Purkinje cell (primary cell): ENCODE measurements at places on chromosomes 6 and 20. TPM values are rescaled to one million over a fixed set of nuclear protein-coding genes. Genes with fewer than 3 reads are reported as not detected.

KHDC1 gene
- 17.0 and 23.6 TPM in 2 replicates for polyA plus RNA-seq

LAMP5 gene
- polyA plus RNA-seq = 12.8 and 16.3 TPM in 2 replicates

PLEKHG1 gene
- polyA plus RNA-seq = 0.15 and 0.41 TPM in 2 replicates

POM121L2 gene
- polyA plus RNA-seq = not detected in 2 replicates

NKAIN2 gene
- 7.7 and 13.2 TPM in 2 replicates for polyA plus RNA-seq

PKIB gene
- polyA plus RNA-seq = 131 and 177 TPM in 2 replicates

ASCC3 gene
- 10.2 and 12.2 TPM in 2 replicates for polyA plus RNA-seq

RIN2 gene
- 5.1 and 8.2 TPM in 2 replicates for polyA plus RNA-seq

TAGAP gene
- 0.39 TPM in 1 of 2 replicates, not detected in the other for polyA plus RNA-seq

FRMD1 gene
- 3.1 TPM in 1 of 2 replicates, not detected in the other for polyA plus RNA-seq

TMC2 gene
- 0.54 TPM in 1 of 2 replicates, not detected in the other for polyA plus RNA-seq

CTAGE9 gene
- not detected in 2 replicates for polyA plus RNA-seq

ENPP5 gene
- 295 and 301 TPM in 2 replicates for polyA plus RNA-seq

KDM1B gene
- polyA plus RNA-seq = 11.2 and 11.8 TPM in 2 replicates

CD83 gene
- polyA plus RNA-seq = 85.1 and 101 TPM in 2 replicates

CCN6 gene
- 0.74 and 1.5 TPM in 2 replicates for polyA plus RNA-seq

CLPSL1 gene
- polyA plus RNA-seq = not detected in 2 replicates

RSPH9 gene
- 0.39 TPM in 1 of 2 replicates, not detected in the other for polyA plus RNA-seq

TNFRSF21 gene
- polyA plus RNA-seq = 73.4 and 82.4 TPM in 2 replicates

CYP21A2 gene
- polyA plus RNA-seq = 0.20 TPM in 1 of 2 replicates, not detected in the other

MATN4 gene
- polyA plus RNA-seq = not detected in 2 replicates

KHDRBS2 gene
- 20.4 and 20.7 TPM in 2 replicates for polyA plus RNA-seq

SIM1 gene
- polyA plus RNA-seq = not detected in 2 replicates

DEF6 gene
- 0.66 and 2.3 TPM in 2 replicates for polyA plus RNA-seq

SEL1L2 gene
- polyA plus RNA-seq = 2.1 and 5.0 TPM in 2 replicates

SAMD5 gene
- 0.35 and 0.62 TPM in 2 replicates for polyA plus RNA-seq

NHLRC1 gene
- 2.6 and 2.7 TPM in 2 replicates for polyA plus RNA-seq

C6orf132 gene
- not detected in 2 replicates for polyA plus RNA-seq

PERP gene
- polyA plus RNA-seq = 35.7 and 40.3 TPM in 2 replicates

DSP gene
- polyA plus RNA-seq = 0.28 TPM in 1 of 2 replicates, not detected in the other

RIPK1 gene
- polyA plus RNA-seq = 1.4 and 2.4 TPM in 2 replicates

HFE gene
- polyA plus RNA-seq = 1.9 TPM in 1 of 2 replicates, not detected in the other

KCNQ2 gene
- polyA plus RNA-seq = 8.7 and 11.4 TPM in 2 replicates

ISM1 gene
- polyA plus RNA-seq = 4.6 and 5.4 TPM in 2 replicates

SALL4 gene
- polyA plus RNA-seq = not detected in 2 replicates

EPHA7 gene
- 33.8 and 40.9 TPM in 2 replicates for polyA plus RNA-seq

RIPOR3 gene
- not detected in 2 replicates for polyA plus RNA-seq

SLC16A10 gene
- 6.8 and 9.9 TPM in 2 replicates for polyA plus RNA-seq

TCF21 gene
- polyA plus RNA-seq = not detected in 2 replicates

VSTM2L gene
- 19.3 and 23.6 TPM in 2 replicates for polyA plus RNA-seq

ERVFRD-1 gene
- polyA plus RNA-seq = 0.39 TPM in 1 of 2 replicates, not detected in the other

SLC13A3 gene
- 0.78 and 2.6 TPM in 2 replicates for polyA plus RNA-seq

SYNDIG1 gene
- 73.6 and 92.0 TPM in 2 replicates for polyA plus RNA-seq

SLC25A27 gene
- polyA plus RNA-seq = 97.0 and 98.6 TPM in 2 replicates

CRIP3 gene
- 1.6 and 2.4 TPM in 2 replicates for polyA plus RNA-seq

PDE7B gene
- 2.2 and 2.3 TPM in 2 replicates for polyA plus RNA-seq

FOXO3 gene
- polyA plus RNA-seq = 12.3 and 17.7 TPM in 2 replicates

GLP1R gene
- not detected in 2 replicates for polyA plus RNA-seq

CPXM1 gene
- polyA plus RNA-seq = not detected in 2 replicates

CLVS2 gene
- polyA plus RNA-seq = 13.4 and 16.6 TPM in 2 replicates

WFDC12 gene
- polyA plus RNA-seq = not detected in 2 replicates

PNPLA1 gene
- not detected in 2 replicates for polyA plus RNA-seq

SEMG1 gene
- not detected in 2 replicates for polyA plus RNA-seq

LY6G6D gene
- polyA plus RNA-seq = not detected in 2 replicates
